ENCODE measurements at places on chromosomes 5 and 9.

GRCh38 chr5:97118261-97119006 is 24.0 kb downstream of the LIX1 start:
- DNase-seq: no peak
- no peaks in the 10 kb centered on the region for H3K4me1 ChIP-seq
- no peak overlapping the region for H3K27ac ChIP-seq
- H3K27me3 ChIP-seq: peaks cover 9% of the 10 kb centered on the region

- H3K36me3 ChIP-seq: no peaks in the 10 kb centered on the region
- H3K27ac ChIP-seq: no peak overlapping the region
- H3K4me1 ChIP-seq: no peaks in the 10 kb centered on the region
- no peak for DNase-seq
- H3K4me3 ChIP-seq: no peak overlapping the region
Observed at GRCh38 chr9:11148189-11148588, 535.4 kb upstream of the PTPRD start.

DNA sequence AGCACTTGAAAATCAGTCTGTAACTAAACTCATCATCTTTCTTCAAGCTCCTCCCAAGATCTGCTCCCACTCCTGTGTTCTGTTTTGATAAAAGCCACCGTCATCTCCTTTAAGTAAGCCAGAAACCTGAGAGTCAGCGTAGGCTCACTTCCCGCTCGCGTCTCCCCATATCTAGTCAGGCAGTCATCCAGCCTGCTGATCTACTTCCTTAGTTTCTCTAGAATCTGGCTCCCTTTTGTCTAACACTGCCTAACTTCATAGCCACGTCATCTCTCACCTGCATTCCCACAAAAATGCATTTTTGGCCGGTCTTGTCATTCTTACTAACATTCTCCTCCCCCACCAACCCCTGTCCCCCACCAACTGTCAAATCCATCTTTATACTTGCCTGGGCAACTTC is 3.0 kb upstream of the TJP2 start:
- no peak overlapping the region for H3K4me3 ChIP-seq
- H3K4me1 ChIP-seq: peaks cover 45% of the 10 kb centered on the region
- no peaks in the 10 kb centered on the region for H3K27me3 ChIP-seq
- no peak for DNase-seq

- no peak for DNase-seq
- H3K27ac ChIP-seq: no peak overlapping the region
- no peaks in the 10 kb centered on the region for H3K4me1 ChIP-seq
- peaks cover 10% of the 10 kb centered on the region for H3K27me3 ChIP-seq
- no peak overlapping the region for H3K4me3 ChIP-seq
- no peaks in the 10 kb centered on the region for H3K36me3 ChIP-seq
Observed at GRCh38 chr9:134976403-134976802, 58.7 kb upstream of the FCN1 start.

DNA sequence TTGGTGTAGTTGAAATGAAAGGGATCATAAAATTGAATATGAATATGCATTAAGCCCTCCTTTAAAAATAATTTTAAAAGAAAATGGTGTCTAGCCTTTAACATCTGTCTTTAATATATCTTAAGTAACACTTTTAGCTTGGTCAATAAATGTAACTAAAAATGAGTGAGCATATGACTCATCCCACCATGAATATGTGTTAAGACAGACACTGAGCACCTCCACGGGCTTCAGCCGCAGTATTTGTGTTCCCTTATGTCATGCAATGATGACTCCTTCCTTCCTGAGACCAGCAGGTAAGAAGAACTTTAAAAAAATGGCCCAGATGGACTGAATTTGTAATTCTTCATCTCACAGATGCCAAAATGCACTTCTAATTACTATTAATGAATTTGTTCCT is 563.2 kb downstream of the NR2F1-AS1 start:
- DNase-seq: no peak
- H3K36me3 ChIP-seq: no peaks in the 10 kb centered on the region

- H3K27me3 ChIP-seq: no peaks in the 10 kb centered on the region
- no peaks in the 10 kb centered on the region for H3K36me3 ChIP-seq
- DNase-seq: no peak
- no peak overlapping the region for H3K4me3 ChIP-seq
- no peaks in the 10 kb centered on the region for H3K4me1 ChIP-seq
Observed at GRCh38 chr9:38289236-38289865, 103.2 kb upstream of the ALDH1B1 start.

DNA sequence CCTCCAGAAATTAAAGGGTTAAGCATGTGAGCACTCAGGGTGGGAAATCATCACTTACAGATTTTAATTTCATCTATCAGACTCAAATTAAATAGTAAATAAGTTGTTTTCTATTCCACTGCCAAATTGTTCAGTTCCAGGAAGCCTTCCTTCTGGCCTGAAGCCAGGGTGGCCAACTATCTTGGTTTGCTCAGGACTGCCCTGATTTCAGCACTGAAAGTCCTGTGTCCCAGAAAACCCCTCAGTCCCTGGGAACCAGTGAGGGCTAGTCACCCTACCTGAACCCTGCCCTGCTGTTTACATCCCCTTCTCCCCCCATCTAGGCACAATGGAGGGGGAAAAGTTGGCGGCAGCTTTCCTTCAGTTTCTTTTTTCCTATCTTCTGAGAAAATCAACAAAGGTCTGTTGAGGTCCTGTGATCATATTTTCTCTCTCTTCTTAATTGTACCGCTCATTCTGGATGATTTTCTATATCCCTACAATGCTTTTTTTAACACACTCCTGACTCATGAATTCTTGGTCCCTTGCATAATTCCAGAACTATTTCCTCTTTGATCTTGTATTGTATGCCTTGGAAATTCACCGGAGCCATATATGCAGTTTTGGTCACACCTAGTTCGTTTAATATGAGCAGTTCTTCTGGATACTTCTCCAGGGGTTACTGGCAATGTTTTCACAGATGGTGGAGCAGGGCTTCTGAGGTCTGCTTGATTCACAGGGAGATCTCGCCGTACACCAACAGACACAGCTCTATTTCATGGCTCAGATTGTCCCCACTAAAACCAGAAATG is 103.8 kb downstream of the MAP1B start:
- H3K4me3 ChIP-seq: no peak overlapping the region
- no peak for DNase-seq
- H3K4me1 ChIP-seq: peaks cover 25% of the 10 kb centered on the region
- peak overlapping the region; percentile 23 for H3K27ac ChIP-seq

GRCh38 chr9:134595014-134595413 is 46.6 kb upstream of the COL5A1 start:
- no peaks in the 10 kb centered on the region for H3K27me3 ChIP-seq
- H3K36me3 ChIP-seq: no peaks in the 10 kb centered on the region
- H3K4me1 ChIP-seq: peaks cover 15% of the 10 kb centered on the region
- peak; percentile 61 for DNase-seq
- no peak overlapping the region for H3K4me3 ChIP-seq

DNA sequence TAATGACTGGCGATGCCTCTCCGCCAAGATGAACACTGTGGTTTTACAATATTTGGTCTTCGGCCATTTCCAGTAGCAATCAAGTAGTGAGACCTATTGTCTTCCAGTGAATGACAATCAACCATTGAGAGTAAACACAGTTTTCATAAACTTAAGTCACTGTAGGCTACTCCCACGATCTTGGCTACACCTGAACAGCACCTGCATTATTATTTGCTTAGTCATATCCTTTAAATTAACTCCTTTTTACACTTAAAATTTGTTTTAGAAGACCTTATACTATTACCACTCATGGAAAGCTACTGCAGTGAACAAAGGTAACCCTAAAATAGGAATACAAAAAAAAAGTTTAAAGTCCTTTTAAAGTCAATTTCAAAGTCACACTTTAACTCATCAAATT is 58.2 kb downstream of the ZNF354C start:
- no peak overlapping the region for H3K4me3 ChIP-seq
- H3K27me3 ChIP-seq: no peaks in the 10 kb centered on the region
- no peak overlapping the region for H3K27ac ChIP-seq
- H3K36me3 ChIP-seq: peaks cover 19% of the 10 kb centered on the region
- no peak for DNase-seq

GRCh38 chr9:111983484-111983908 is 86.9 kb downstream of the UGCG start:
- H3K4me3 ChIP-seq: no peak overlapping the region
- H3K27ac ChIP-seq: no peak overlapping the region
- H3K27me3 ChIP-seq: no peaks in the 10 kb centered on the region
- DNase-seq: no peak
- H3K36me3 ChIP-seq: no peaks in the 10 kb centered on the region
- H3K4me1 ChIP-seq: no peaks in the 10 kb centered on the region

DNA sequence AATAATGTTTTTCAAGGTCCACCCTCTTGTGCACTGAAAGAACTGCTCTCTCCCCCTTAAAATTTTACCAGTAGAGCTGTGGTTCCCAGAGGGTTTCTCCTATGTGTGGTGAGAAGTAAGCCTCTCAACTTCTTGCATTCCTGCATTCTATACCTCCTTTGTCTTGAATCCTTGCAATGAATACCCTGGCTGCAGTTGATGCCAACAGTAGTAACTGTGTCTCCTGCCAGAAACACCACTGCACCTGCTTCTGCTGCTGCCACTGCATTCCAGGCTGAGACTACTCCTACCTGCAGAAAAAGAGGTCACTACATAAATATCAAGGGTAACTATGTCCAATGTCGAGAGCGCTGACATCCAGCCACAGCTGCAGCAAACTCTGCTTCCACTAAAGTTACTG is 203.7 kb downstream of the TMEM167A start:
- no peaks in the 10 kb centered on the region for H3K4me1 ChIP-seq
- no peak overlapping the region for H3K4me3 ChIP-seq
- DNase-seq: no peak
- no peaks in the 10 kb centered on the region for H3K27me3 ChIP-seq
- no peak overlapping the region for H3K27ac ChIP-seq

GRCh38 chr5:122054266-122054665 is 23.8 kb downstream of the LOX start:
- H3K4me3 ChIP-seq: no peak overlapping the region
- no peak for DNase-seq
- no peaks in the 10 kb centered on the region for H3K36me3 ChIP-seq
- no peak overlapping the region for H3K27ac ChIP-seq
- H3K4me1 ChIP-seq: no peaks in the 10 kb centered on the region

All from suprapubic skin (tissue), 4 donors.